ENCODE measurements at places on chromosomes 7 and 10. TPM values are rescaled to one million over a fixed set of nuclear protein-coding genes. Genes with fewer than 3 reads are reported as not detected.

OIT3 gene
- total RNA-seq = 0.09 TPM

PAX4 gene
- not detected for total RNA-seq

FAM237B gene
- not detected for total RNA-seq

ATP6V1F gene
- total RNA-seq = 76.3 TPM

GSAP gene
- 2.8 TPM for total RNA-seq

GRID1 gene
- total RNA-seq = 0.09 TPM

OPALIN gene
- total RNA-seq = not detected

COL28A1 gene
- not detected for total RNA-seq

RASSF4 gene
- 14.3 TPM for total RNA-seq

SPAM1 gene
- total RNA-seq = not detected

TM9SF3 gene
- 109 TPM for total RNA-seq

TDRD1 gene
- total RNA-seq = not detected

GIMAP8 gene
- total RNA-seq = 60.6 TPM

HOXA1 gene
- total RNA-seq = 0.54 TPM

C10orf67 gene
- not detected for total RNA-seq

TMEM236 gene
- 0.19 TPM for total RNA-seq

REPIN1 gene
- 51.0 TPM for total RNA-seq

CCDC172 gene
- not detected for total RNA-seq

C7orf57 gene
- 0.09 TPM for total RNA-seq

GCK gene
- total RNA-seq = 0.27 TPM

SPDYE16 gene
- total RNA-seq = not detected

DYDC1 gene
- not detected for total RNA-seq

ANKRD2 gene
- 0.36 TPM for total RNA-seq

CLDN3 gene
- total RNA-seq = 0.09 TPM

FAM131B gene
- total RNA-seq = 1.4 TPM

STK31 gene
- total RNA-seq = 0.19 TPM

GRID2IP gene
- total RNA-seq = under 0.01 TPM

TCF7L2 gene
- total RNA-seq = 4.9 TPM

CNTNAP2 gene
- total RNA-seq = 0.18 TPM

OR6V1 gene
- total RNA-seq = not detected

RPEL1 gene
- total RNA-seq = not detected

GPR141 gene
- total RNA-seq = not detected

NPC1L1 gene
- not detected for total RNA-seq

SYCE1 gene
- total RNA-seq = 0.09 TPM

FAM25A gene
- total RNA-seq = not detected

HTRA1 gene
- total RNA-seq = 131 TPM

FGFR2 gene
- total RNA-seq = 0.09 TPM

DLX6 gene
- total RNA-seq = not detected

LIPN gene
- not detected for total RNA-seq

ZMIZ1 gene
- 5.7 TPM for total RNA-seq

TMEM26 gene
- total RNA-seq = 0.09 TPM

MDFIC gene
- total RNA-seq = 12.0 TPM

UPK3B gene
- 0.27 TPM for total RNA-seq

EBF3 gene
- 3.1 TPM for total RNA-seq

ANLN gene
- total RNA-seq = 64.2 TPM

BAMBI gene
- 2.2 TPM for total RNA-seq

PKD1L1 gene
- 0.90 TPM for total RNA-seq

VAX1 gene
- not detected for total RNA-seq

VWC2 gene
- not detected for total RNA-seq

All from endothelial cell of coronary artery (primary cell).